ENCODE measurements at places on chromosomes 3 and 15.

- DNase-seq: peak; percentile 74
Measured at GRCh38 chr3:58630076-58630709, 36.4 kb downstream of the FAM3D start.

DNA sequence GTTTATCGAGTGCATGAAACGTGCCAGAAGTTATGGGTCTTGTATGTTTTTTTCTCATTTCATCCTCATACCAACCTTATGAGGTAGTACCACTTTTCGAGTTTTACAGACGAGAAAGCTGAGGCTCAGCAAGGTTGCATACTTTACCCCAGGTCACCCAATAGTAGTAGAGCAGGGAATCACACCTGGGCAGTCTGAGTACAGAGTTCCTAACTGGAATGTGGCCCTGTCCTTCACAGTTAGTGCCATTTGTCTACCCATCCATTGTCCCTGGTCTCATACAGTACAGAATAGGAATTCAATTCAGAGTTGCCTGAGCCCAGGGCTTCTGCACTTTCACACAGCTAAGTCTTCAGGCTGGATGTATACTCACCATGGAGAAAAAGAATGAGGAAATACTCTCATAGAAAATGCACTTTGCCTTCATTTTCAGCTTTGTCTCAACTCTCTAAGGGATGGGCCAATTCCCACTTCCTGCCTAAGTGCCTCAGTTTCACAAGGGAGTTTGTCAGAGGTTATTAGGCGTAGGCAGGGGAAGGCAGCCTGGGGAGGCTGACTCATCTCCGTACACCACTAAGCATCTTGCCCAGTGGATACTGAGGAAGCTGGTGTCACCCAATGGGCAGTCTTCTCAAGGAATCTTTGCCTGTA lies 93.2 kb downstream of the TMEM212 start:
- no peak for DNase-seq

GRCh38 chr3:63968612-63969350 lies 54.5 kb downstream of the PSMD6 start:
- DNase-seq: no peak

GRCh38 chr3:23405081-23405480 lies 202.0 kb downstream of the UBE2E2 start:
- DNase-seq: no peak

DNA sequence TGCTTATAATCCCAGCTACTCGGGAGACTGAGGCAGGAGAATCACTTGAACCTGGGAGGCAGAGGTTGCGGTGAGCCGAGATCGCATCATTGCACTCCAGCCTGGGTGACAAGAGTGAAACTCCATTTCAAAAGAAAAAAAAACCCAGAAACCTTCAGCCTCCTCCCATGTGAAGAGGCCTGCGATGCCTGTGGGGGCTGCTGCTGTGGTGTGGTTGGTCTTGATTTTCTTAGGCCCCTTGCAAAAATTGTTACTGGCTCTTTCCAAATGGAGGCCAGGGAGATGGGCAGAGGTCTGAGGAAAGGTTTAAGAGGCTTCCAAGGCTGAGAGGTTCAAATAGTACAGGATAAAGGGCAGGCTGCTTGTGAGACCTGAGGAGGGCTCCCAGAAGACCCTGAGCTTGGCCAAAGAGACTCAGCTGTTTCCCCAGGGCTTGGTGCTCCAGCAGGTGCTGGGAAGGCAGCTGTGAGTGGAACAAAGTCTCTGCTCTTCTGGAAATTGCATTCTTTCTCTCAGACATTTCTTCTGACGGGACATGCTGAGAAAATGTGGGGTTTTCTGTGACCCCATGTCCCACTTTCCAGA lies 18.4 kb downstream of the GCSAM start:
- no peak for DNase-seq

DNA sequence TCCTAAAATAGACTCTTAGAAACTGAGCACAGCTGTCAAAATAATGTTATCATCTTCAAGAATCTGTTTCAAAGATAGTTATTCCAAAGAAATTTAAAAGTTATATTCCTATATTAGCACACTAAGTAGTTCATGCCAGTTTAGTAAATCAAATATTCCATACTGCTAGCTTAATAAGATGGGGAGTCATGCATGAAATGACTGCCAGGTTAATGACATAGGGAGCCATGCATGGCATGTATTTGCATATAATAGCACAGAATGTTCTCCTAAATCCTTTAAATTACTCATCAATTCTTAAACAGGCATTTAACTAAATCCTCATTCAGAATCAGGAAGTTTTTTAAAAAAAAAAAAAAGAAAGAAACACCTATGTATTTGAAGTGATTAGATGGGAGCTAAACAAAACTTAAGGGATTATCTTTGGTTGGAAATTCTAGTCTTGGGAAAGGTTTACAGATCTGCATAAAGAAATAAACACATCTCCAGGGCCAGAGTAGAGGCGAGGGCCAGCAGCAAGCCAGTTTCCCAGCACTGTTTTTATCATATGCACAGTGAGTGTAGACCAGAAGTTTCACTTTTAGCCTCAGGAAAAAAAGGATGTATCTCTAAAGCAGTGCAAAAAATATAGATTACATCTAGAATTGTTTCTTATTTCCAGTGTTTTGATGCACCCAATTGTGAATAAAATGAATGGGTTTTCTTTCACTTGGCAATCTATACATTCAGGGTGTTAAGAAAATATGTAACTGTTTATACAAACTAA lies 366.4 kb upstream of the AGTR1 start:
- no peak for DNase-seq

GRCh38 chr3:44880284-44880683 lies 5.9 kb downstream of the TGM4 start:
- no peak for DNase-seq

GRCh38 chr3:101183151-101183550 lies 137.2 kb downstream of the IMPG2 start:
- DNase-seq: no peak

DNA sequence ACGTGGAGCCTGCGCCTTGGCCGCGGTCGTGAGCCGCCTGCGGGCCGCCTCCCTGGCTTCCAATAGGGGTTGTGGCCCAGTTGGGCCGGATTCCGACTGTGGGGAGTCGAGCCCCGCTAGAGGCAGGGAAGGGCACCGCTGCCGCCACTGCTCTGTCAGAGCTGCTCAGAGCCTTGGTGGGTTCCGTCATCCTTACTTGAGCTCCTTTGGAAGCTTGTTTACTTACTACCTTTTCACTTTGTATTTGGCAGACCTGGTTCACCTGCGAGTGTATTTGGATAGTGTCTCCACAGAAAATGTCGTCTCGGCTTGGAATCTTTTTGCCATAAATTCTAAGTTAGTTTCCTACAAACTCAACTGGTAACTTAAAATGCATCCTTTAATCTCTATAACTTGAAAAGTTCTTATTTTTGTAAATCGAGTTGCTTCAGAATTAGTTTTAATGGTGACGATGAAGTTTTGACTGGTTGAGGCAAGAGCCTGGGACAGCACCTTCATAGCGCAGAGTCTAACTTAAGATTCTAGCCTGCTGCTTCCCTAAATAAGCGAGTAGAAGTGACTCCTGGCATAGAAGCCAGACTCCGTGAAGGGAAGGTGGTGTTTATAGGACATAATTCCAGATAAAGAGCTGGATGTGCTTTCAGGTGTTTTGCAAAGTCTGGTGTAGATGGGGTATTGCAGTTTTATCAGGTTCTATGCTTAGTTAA lies 800 bp downstream of the DAG1 start:
- no peak for DNase-seq

DNA sequence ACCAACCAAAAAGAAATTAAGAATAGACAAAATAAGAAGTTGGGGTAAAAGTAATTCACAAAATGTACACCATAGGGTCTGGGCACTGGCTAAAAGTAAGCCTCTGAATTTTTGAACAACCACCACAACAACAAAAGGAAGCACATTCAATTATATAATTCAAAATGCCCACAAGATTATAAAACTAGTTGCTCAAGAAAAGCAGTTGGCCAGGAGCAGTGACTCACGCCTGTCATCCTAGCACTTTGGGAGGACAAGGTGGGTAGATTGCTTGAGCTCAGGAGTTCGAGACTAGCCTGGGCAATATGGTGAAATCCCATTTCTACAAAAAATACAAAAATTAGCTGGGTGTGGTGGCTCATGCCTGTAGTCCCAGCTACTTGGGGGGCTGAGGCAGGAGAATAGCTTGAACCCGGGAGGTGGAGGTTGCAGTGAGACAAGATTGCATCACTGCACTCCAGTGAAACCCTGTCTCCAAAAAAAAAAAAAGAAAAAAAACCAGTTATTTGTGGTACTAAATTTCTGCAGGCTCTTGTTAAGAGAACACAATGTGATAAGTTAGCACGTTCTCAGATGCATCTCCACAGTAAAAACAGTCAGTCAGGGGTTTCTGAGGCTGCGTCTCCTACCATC lies 6.6 kb upstream of the ATP11B start:
- DNase-seq: no peak

DNA sequence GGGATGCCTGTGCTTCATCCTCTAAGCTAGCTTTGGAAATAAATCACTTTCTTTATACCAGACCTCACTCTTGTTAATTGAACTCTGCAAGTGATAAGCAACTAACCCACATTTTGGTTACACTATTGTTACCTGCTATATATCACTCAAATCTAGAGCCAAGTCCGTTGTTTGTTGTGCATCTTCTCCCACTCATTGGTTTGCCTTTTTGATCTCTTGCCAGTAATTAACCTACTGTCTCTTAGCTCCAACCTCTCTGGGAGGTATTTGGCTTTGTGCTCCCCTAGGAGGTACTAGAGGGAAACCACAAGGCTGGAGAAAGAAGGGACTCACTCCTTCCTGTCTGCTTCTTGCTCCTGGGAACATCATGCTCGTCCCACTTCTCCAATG lies 12.8 kb upstream of the CRBN start:
- no peak for DNase-seq

- no peak for DNase-seq
Measured at GRCh38 chr15:79051029-79051428, 39.6 kb downstream of the RASGRF1 start.

- DNase-seq: no peak
Measured at GRCh38 chr15:35987056-35987455, 441.1 kb upstream of the DPH6 start.

DNA sequence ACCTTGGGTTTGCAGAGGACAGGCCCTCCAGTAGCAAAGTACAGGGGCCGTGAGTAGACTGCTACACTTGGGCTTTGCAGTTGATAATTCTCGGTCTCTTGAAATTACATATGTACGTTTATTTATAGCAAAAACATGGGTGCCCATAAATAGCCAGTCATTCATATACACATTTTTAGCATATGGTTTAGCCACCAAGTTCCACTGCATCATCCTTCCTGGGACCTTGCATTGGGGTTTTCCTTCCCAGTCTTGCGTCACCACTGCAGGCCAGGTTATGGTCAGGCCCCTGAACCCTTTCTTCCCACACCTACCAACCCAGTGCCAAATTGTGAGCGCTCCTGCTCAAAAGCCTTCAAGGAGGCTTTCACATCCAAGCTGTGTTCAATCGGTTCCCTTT lies 12.7 kb downstream of the KLHL25 start:
- no peak for DNase-seq

- no peak for DNase-seq
Measured at GRCh38 chr15:99447497-99448371, 118.0 kb upstream of the MEF2A start.
